ENCODE measurements at places on chromosomes 12 and 14. TPM values are rescaled to one million over a fixed set of nuclear protein-coding genes. Genes with fewer than 3 reads are reported as not detected.

GRCh38 chr12:53695152-53696145, 19.6 kb upstream of the ATP5MC2 start:
- peak; percentile 55 for DNase-seq

- DNase-seq, result no peak
Measured at GRCh38 chr12:123006977-123007376, 26.5 kb downstream of the ARL6IP4 start.

DNA sequence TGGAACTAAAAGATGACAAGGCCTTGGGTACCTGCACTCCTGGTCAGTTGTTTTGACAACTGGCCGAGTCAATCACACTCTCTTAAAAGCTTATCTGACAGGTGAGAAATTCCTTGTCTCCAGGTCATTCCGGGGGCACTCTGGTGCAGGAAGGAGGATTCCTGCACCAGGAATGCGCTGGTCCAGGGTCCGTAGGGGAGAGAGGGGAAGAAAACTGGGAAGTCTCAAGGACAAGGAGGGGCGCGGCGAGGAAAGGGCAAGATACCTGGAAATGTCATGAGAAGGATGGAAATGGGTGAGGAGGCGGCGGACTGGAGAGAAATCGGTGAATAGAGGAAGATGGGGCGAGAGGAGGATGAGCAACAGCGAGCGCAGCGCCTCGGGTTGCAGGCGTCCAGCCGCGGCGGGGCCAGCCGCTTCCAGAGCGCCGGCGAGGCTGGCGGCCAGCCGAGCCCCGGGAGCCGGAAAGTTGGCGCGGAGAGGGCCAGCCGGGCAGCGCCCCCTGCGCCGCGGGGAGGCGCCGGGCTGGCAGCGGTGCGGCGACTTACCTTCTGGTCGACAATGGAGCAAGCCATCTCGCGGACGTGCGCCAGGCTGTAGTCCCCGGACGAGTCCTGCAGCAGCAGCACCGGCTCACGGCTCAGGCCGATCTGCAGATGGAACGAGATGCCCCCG, 809 bp downstream of the PRKD1 start:
- peak; percentile 59 for DNase-seq

DNA sequence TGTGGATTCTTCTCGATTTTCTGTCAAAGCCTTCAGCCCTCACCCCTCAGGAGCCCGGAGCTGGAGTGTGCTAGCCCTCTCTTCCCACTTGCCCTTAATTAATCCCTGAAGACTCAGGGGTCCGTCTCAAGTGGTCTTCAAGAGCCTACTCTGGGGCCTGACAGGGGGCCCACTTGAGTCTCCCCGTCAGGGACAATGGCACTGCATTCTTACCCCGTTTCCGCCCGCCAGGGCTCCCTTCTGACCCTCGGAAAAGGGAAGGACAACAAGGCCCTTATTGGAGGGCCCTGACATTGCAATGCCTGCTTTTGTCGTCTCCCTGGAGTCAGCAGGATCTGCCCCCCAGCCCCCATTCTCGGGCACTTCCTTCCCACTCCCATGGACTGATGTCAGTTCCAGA, 34.4 kb downstream of the TBX3 start:
- DNase-seq, result no peak

DNA sequence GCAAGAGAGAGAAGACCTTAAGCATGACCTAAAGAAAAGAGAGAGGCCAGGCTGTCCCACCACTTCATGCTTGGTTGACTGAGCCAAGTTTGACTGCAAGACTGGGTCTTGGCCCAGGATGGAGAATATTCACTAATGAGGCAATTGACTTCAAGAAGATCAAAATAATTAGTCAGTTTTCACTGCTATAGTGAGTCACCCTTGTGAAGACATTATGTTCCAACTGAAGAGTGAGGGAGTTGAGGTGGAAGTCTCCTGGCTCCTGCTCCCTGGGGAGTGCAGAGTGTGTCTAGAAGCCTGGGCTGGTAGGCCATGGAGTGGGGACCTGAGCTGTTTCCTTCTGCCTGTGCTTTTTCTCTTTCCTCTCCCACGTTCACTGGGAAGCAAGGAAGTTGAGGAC, 117.6 kb downstream of the CACNA1C start:
- DNase-seq, result no peak

GRCh38 chr14:97592341-97592980, 795.3 kb downstream of the VRK1 start:
- DNase-seq, result no peak

Gene TTC7B
- 21.0 TPM for polyA plus RNA-seq

Gene ZFYVE21
- 29.1 TPM for polyA plus RNA-seq
